CD8-positive, alpha-beta T cell (primary cell): ENCODE measurements at places on chromosomes 3 and 15.

- DNase-seq, result no peak
These were observed 170.3 kb downstream of the MOBP start for GRCh38 chr3:39637807-39638206.

- no peak for DNase-seq
These were observed 9.6 kb downstream of the CLDND1 start for GRCh38 chr3:98513091-98513511.

DNA sequence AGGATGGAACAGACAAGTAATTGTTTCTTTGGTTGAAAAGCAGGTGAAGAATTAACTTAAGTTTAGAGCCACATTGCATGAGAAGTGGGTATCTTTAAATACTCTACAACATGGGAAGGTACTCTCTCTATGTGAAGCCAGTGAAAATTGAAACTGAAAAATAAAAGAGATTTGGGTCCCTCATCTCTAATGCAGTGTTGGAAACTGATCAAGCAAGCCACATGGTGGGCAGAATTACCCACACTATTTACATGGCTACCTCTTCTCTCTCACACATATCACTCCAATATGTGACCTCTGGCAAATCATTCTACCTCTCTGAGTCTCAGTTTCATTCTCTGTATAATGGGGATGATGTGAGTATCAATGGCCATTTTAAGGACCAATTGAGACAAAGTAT lies 339.0 kb downstream of the IL5RA start:
- DNase-seq, result no peak

DNA sequence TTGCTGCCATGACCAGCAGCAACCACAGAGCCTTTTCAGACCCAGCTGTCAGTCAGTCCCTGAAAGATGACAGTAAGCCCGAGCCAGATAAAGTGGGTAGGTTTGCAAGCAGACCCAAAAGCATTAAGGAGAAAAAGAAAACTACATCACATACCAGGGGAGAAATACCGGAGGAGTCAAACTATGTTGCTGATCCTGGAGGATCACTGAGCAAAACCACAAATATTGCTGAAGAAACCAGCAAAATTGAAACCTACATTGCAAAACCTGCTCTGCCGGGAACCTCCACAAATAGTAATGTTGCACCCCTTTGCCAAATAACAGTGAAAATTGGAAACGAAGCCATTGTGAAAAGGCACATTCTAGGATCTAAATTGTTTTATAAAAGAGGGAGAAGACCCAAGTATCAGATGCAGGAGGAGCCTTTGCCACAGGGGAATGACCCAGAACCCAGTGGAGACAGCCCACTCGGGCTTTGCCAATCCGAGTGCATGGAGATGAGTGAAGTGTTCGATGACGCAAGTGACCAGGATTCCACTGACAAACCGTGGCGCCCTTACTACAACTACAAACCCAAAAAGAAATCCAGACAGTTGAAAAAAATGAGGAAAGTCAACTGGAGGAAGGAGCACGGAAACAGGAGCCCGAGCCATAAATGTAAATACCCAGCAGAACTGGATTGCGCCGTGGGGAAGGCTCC lies 42.1 kb upstream of the RASA2 start:
- no peak for DNase-seq

DNA sequence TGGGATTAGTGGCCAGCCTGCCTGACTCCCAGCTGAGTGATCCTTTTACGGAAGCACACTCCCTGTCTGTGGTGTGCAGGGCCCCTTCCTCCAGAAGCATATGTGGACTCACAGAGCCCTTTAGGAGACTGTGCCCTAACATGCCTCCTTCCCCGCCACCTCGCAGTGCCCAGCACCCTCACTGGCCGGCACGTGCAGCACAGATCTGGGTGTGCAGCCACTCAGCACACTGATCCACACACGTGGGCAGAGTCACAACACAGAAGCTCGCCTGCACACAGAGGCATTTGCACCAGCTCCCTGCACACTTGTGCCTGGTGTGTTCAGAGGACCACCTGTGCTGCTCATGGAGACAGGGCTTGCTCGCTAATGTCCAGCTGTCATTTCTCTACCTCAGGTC lies 23.6 kb upstream of the CSPG4 start:
- DNase-seq, result no peak

- DNase-seq, result no peak
These were observed 116.9 kb downstream of the RORA start for GRCh38 chr15:61112231-61112630.

GRCh38 chr3:134328147-134328591 lies 46.1 kb downstream of the AMOTL2 start:
- no peak for DNase-seq

- no peak for DNase-seq
These were observed 44.6 kb downstream of the ZIC4 start for GRCh38 chr3:147361454-147362420.

- DNase-seq, result no peak
These were observed 33.7 kb downstream of the CRTC3 start for GRCh38 chr15:90563463-90563862.

GRCh38 chr3:5250467-5251195 lies 63.1 kb downstream of the EDEM1 start:
- DNase-seq, result no peak

GRCh38 chr15:22806664-22807063 lies 20.2 kb downstream of the NIPA1 start:
- no peak for DNase-seq

DNA sequence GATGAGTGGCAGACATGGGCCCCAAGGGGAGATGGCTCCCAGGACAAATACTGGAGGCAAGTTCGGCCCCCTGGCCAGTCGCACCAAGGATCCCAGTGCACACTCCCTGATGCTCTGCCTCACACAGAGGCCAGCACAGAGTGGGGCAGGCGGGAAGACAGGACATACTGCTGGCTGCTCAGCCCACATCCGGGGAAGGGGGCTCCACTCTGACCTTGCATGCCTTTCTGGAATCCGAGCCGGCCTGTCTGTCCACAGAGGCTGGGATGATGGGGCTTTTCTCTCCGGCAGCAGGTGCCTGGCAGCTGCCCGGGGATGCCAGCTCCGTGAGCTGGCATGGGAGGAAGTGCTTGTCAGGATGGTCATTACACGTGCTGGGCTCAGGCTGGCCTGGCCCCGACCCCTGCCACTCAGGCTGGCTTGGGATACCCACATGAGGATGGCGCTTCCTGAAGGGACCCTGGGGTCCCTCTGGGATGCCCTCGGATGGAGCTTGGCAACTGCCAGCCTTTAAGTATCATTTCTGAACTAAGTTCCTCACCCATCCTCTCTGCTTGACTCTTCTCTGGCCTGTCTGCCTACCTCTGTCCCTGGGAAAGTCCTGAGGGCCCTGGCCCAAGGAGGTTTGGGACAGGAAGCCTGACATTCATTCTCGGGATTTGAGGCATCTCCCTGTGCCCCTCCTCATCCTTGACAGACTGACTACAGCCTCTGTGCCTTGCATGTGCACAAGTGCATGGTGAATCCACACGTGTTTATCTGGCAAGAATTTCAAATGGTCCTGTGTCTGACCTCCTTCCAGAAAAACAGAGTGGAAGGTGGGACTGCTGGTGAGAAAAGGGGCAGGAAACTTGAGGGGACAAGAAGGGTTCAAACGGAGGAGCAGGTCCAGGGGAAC lies 46.5 kb downstream of the EXOG start:
- DNase-seq, result no peak

DNA sequence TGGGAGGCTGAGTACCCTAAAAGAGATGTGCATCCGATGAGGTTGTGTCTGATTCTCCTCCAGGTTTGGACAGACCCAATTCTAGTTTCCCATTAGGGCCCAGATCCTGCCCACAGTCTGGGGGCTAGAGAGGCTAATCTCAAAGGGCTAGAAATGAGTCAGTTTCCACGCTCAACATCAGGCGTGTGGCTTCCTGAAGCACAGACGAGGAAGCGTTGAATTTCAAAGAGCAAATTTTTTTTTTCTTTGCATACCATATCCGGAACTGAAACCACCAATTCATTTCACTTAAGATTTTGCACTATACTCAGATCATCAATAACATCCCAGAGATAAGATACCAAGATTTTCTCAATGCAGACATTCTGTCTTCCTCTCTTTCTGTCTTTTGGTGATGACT lies 173.8 kb upstream of the BCL6 start:
- peak; percentile 61 for DNase-seq

GRCh38 chr15:79394231-79394630 lies 37.9 kb upstream of the MINAR1 start:
- DNase-seq, result no peak

GRCh38 chr3:53713626-53714025 lies 132.6 kb downstream of the CHDH start:
- DNase-seq, result no peak

GRCh38 chr15:69224383-69224782 lies 63.9 kb downstream of the GLCE start:
- DNase-seq, result no peak

DNA sequence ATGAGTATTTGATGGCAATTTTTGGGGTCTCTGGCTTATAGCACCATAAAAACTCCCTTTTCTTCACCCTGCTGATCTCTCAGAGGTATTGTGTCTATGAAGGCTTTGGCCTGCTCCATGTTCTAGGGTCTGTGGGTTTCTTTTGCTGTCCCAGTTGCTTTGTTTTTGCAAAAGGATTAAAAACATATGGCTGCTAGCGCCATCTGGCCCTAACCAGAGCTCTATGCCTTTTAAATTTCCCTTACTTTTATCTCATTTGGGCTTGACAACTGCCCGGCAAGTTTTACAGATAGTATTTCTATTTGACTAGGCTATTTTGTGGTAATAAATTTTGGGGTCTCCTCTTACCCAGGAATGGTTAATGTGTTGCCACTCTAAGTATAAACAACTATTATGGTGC lies 6.4 kb upstream of the GHRL start:
- DNase-seq, result no peak

DNA sequence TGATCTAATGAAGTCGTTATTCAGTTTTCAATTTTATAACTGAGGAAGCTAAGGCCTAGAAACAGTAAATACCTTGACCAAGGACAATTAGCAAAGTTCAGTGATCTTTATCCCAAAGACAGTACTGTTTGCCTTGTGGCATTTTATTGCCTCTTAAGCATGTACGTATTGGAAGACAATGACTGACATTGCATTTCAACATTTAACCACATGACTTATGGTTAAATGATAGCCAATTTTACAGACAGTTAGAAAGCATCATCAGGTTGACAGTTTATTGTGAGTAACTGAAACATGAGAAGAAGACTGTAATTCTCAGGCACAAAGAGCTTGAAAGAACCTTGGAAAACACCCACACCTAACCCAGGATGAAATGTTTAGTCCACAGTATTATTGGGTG lies 390.8 kb upstream of the ZNF385D start:
- DNase-seq, result no peak

DNA sequence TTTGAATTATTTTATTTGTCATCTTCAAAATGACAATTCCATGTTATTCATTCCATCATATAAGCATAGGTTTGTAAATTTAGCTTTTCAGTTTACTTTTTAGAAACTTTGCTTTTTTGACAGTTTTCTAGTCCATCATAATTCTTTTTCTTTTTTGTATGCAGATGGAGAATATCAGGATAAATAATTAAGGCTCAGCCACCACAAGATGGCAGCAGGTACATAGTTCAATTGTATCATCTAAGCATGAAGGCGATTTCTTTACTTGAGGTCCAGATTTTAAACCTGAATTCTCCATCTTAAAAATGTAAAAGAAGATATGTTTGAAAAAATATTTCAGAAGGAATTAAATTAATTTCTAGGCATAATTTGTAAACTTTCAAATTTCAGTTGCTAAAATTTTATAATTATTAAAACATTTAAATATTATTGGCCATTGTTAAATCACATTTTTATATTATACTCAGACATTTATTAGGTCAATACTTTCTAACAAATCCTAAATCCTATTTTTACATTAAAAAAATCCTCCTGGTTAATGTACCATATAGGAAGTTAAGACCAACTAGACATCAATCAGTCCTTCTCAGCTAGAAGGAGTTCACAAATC lies 15.1 kb downstream of the PLSCR5 start:
- DNase-seq, result no peak

- DNase-seq, result no peak
These were observed 37.1 kb upstream of the SLC4A7 start for GRCh38 chr3:27521179-27521871.

DNA sequence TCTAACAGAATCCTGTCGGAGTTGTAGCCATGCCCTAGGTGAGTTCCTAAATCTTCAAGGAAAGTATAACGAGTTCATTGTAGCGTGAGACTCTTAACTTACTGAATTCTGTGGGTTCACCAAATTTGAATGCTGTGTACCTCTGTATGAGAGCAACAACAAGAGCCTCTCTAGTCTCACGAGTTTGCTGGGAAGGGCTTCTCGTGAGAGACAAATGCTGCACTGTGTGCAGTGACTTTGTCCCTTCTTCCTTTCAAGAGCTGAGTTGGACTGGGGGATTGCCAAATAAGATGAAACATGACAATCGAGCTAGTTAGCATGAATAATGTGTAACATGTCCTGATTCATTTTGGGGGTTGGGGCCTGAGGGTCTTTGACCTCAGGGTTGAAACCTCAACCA lies 32.2 kb downstream of the KAT2B start:
- no peak for DNase-seq

DNA sequence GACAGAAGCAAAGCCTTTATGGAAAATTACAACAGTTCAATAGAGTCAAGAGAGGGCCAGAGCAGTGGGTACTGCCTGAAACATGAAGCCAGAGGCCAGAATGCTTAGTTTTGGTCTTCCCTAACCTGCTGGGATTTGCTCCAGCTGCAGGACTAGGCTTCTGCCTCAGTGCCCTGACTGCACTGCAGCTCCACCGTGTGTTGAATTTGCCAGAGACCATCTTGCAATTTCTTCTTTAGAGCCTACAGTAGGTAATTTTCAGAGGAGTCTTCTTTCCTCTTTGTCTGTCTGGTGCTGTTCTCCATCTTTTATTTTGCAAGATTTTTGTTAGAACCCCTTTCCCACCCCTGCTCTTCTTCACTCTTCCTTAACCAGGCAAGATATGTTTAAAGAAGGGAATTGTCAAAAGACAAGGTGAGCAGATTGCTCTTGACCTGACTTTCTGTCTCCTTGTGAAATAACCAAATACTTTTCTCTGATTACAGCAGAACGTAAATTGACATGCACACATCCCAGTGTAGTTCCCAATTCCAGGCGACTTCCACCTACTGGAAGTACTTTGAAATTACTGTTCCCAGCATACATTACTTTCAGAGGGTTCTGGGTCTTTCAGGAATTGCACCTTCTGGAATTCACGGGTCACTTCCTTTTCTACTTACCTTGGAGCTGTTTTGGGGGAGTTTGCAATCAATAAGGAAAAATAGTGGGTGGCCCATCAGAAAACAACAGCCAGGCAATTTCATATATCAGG lies 161.2 kb downstream of the MINAR1 start:
- no peak for DNase-seq

- DNase-seq, result no peak
These were observed 215.6 kb upstream of the RBMS3 start for GRCh38 chr3:29065211-29065785.

GRCh38 chr15:76714950-76715349 lies 190.2 kb downstream of the SCAPER start:
- no peak for DNase-seq
